ENCODE measurements at places on chromosomes 16 and 17.
A peak's percentile ranks its signal among the peaks of the same experiment; 100 is the strongest.

- peak; percentile 47 for DNase-seq
Measured at GRCh38 chr16:67529582-67530012, 968 bp downstream of the RIPOR1 start.

- no peak for DNase-seq
Measured at GRCh38 chr16:87484487-87485331, 8.1 kb downstream of the ZCCHC14 start.

GRCh38 chr17:10063730-10064241 is 134.6 kb downstream of the GAS7 start:
- no peak for DNase-seq

GRCh38 chr16:48413272-48413671 is 28.1 kb upstream of the SIAH1 start:
- DNase-seq: no peak

- DNase-seq: no peak
Measured at GRCh38 chr16:74079232-74079586, 217.4 kb upstream of the PSMD7 start.

GRCh38 chr17:57629470-57629869 is 115.6 kb downstream of the CCDC182 start:
- DNase-seq: no peak

- no peak for DNase-seq
Measured at GRCh38 chr16:19295393-19295792, 9.9 kb downstream of the CLEC19A start.

DNA sequence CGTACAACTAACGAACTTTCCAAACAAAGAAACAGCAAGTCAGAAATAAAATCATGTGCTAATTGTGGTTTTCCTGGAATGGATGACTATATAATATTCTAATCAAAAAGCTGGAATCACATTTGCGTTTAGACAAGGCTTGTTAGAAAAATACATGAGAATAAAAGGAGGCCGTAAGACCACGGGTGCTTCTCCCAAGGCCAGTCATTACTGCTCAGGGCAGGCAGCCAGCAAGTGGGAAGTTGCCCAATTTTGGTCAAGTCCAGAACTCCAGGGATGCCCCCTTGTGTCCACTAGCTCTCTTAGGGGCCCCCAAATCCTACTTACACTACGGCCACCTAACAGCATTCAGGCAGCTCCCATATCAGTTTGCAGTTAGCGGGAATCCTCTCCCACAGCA is 25.9 kb upstream of the LYRM9 start:
- DNase-seq: no peak

DNA sequence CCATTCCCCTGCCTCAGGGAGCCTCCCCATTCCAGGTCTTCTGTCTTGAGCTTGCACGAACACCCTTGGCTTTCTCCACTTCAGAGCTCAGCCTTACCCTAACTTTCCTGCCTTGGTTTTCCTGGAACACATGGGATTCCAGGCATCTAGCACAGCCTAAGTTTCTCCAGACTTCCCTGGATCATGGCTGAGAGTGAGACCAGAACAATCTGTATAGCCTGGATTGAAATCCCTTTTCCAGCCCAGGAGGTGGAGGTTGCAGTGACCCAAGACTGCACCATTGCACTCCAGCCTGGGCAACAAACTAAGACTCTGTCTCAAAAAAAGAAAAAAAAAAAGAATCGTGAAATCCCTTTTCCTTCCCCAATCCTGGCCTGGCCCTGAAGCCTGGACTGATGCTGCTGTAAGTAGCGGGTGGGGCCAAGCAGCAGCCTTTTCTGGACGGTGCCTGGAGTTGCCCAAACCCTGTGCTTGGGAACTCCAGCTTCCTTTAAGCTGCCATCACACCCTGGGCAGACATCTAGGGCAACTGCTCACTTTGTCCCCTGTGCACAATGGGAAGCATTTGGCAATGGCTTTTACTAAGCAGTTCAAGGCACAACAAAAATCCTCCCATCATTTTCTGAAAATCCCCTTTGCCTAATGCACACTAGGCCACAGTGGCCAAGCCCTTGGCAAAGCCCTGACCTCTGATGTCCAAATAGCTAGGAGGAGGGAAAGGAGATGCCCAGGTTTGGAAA is 12.0 kb upstream of the SLC16A5 start:
- no peak for DNase-seq

DNA sequence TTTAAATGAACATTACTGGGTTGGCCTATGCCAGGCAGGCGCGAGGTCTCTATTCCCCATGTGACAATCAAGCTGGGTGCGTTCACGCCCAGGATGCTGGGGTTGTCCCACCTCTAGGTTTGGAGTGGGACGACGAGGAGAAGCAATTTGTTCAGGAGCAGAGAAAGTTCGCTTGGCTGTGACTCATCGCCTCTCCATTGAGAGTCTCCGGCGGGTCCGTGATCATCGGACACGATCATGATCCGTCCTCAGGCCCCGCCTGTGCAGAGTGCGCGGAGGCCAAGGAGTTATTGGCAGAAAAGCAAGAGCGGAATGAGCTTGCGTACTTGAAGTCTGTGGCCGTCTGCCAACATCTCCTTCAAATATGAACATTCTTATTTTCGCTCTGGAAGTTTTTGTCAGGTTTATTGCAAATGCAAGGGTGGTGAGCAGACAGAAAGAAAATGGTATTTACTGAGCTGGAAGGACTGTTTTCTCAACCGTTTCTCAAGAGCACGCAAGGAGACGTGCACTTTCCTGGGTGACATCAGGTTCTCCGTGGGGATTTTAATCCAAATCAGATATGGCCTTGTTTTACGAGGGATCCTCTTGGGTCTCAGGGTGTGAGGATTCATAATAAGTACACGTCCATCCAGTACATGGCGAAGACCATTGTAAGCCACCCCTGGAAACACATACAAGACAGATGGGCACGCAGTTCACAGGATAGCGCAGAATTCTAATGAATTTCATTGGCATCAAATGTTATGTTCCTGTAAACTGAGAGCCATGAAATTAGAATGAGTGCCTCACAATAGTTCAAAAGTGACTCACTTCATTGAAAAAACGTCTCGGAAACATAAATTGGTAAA is 70.1 kb upstream of the CREBBP start:
- no peak for DNase-seq

DNA sequence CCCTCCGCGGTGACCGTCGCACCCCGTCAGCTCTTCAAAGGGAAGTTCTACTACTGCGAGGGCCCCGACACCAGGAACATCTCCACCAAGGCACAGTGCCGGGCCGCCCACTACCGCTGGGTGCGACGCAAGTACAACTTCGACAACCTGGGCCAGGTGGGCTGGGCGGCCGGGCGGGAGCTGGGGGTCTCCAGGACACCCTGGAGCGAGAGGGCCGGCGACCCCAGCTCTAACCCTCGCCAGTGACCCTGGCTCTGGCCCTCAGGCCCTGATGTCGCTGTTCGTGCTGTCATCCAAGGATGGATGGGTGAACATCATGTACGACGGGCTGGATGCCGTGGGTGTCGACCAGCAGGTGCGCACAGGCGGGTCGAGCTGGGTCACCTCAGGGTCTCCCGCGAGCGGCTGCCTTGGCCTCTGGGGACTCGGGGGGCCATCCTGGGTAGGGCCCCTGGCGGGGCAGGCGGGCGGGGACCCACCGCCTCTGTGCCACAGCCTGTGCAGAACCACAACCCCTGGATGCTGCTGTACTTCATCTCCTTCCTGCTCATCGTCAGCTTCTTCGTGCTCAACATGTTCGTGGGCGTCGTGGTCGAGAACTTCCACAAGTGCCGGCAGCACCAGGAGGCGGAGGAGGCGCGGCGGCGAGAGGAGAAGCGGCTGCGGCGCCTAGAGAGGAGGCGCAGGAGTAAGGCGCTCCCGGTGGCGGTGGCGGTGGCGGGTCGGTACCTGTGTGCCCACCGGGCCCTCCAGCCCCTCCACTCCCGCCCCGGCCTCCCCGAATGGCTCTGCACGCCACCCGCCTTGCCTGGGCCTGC is 13.4 kb downstream of the TPSG1 start:
- no peak for DNase-seq

DNA sequence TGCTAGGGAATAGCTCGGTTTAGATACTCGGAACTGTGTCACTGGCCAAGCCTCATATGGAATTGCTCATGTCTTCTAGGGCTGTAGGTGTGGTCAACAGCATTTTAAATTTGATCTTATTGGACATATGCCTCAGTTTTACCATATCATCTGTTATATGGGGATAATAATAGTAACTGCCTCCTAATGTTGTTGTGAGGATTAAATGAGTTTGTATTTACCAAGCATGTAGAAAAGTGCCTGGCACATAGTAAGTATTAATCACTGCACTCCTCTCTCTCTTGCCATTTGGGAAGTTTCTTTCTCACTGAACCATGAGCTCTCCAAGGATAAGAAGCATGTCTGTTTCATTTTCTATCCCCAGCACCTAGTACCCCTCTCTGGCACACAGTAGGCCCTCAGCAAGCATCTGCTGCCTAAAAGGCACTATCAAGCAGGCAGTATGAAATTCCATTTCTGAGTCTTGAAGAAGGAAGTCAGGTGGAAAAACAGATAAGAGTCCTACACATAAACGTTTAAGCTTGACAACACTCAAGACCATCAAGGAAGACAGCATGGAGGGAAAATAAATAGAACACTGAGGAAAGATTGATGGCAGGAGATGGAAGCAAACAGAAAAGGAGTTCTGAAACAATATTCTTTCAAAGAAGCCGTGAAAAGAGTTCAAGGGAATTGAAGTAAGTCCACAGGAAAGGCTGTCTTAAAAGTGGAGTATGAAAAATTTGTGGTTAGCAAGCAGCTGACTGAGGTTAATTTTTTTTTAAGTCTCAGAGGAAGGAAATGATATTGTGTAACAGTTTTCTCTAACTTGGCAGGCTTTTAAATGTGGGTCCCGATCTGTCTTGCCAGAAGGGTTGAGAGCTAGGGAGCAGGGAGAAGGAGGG is 2.2 kb upstream of the ATP6V0A1 start:
- DNase-seq: peak; percentile 29

All from hematopoietic multipotent progenitor cell treated with erythropoietin and hydrocortisone succinate and interleukin-3 and kit ligand, for 15 days (in vitro differentiated cells).